ENCODE measurements at places on chromosomes 12 and 14. TPM values are rescaled to one million over a fixed set of nuclear protein-coding genes. Genes with fewer than 3 reads are reported as not detected.
A peak's percentile ranks its signal among the peaks of the same experiment; 100 is the strongest.

Gene SERPINA1
- total RNA-seq, result 2.3 TPM

Gene NGB
- 2.7 TPM for total RNA-seq

Gene ALX1
- total RNA-seq, result not detected

Gene RILPL2
- 5.4 TPM for total RNA-seq

Gene RHOF
- 7.0 TPM for total RNA-seq

Gene ANHX
- total RNA-seq, result not detected

Gene INSM2
- not detected for total RNA-seq

Gene KLRF2
- total RNA-seq, result not detected

Gene SGPP1
- total RNA-seq, result 19.9 TPM

DNA sequence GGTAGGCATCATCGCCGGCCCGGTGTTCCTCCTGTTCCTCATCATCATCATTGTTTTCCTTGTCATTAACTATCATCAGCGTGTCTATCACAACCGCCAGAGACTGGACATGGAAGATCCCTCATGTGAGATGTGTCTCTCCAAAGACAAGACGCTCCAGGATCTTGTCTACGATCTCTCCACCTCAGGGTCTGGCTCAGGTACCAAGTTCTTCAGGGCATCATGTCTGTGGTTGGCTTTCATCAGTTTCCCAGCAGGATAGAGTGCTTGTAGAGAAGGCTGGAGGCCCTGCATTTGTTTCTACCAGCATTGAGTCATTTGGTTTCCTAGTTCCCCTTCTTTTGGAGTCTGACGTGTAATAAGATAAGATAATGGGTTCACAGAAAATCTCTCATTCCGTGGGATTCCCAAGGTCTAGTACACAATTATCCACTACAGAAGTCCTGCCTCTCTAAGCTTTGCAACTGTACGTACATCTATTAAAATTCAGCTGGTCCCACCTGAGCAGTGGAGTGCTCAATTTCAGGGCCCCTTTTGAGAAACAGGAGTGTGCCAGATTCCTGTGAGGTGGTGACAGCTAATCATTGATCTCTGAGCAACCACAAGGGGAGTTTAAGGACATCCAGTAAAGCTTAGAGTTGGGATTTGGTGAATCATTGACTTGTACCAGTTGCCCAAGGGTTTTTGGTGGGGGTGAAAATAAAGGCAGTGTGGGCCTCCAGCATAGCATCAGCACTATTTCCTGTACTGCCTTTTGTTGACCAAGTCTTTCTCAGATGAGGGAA lies 25.1 kb downstream of the ACVR1B start:
- DNase-seq, result no peak
- H3K27me3 ChIP-seq, result no peaks in the 10 kb centered on the region
- no peak overlapping the region for H3K27ac ChIP-seq
- H3K4me1 ChIP-seq, result peaks cover 33% of the 10 kb centered on the region
- H3K36me3 ChIP-seq, result peaks cover 49% of the 10 kb centered on the region

DNA sequence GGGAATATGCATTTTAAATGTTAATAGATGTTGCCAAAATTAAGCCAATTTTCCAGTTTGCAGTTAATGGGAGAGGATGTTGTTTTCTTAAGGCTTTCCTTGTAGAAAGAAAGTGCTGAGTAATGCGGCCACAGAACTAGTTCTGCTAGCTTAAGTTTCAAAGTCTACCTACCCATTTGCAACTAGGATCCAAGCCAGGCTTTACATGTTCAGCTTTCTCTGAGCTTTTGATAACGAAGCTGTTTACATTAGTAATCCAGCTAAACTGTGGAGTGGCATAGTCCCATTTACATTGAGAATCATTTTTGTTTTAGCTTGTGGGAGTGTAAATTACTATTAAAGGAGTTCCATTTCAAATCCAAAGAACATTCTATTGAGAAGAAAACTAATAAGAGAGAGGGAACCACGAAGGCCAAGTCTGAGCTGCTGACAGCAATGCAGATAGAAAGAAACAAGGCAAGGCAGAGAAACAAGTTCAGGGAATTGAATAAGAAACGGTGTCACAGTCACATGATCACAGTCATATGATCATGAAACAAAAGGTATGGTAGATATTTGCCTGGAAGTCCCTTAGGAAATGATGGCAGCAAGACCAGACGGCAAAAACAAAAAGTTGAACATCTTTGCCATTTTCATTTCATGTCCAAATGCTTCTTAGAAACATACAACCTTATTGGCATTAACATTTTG lies 274.9 kb downstream of the PAWR start:
- no peaks in the 10 kb centered on the region for H3K27me3 ChIP-seq
- no peak for DNase-seq
- H3K4me1 ChIP-seq, result peaks cover 13% of the 10 kb centered on the region
- H3K36me3 ChIP-seq, result no peaks in the 10 kb centered on the region
- H3K4me3 ChIP-seq, result no peak overlapping the region

- H3K4me3 ChIP-seq, result no peak overlapping the region
- no peaks in the 10 kb centered on the region for H3K36me3 ChIP-seq
- no peaks in the 10 kb centered on the region for H3K27me3 ChIP-seq
- H3K4me1 ChIP-seq, result no peaks in the 10 kb centered on the region
- no peak for DNase-seq
Observed at GRCh38 chr12:20704860-20705259, 9.7 kb downstream of the SLCO1C1 start.

- H3K36me3 ChIP-seq, result no peaks in the 10 kb centered on the region
- peak overlapping the region; percentile 63 for H3K27ac ChIP-seq
Observed at GRCh38 chr12:89162589-89163261, 189.6 kb downstream of the DUSP6 start.

- no peak for DNase-seq
- no peaks in the 10 kb centered on the region for H3K27me3 ChIP-seq
- peaks cover 24% of the 10 kb centered on the region for H3K4me1 ChIP-seq
- no peaks in the 10 kb centered on the region for H3K36me3 ChIP-seq
Observed at GRCh38 chr14:93747102-93747501, 41.2 kb downstream of the PRIMA1 start.

- H3K4me3 ChIP-seq, result no peak overlapping the region
- no peaks in the 10 kb centered on the region for H3K36me3 ChIP-seq
- no peaks in the 10 kb centered on the region for H3K27me3 ChIP-seq
- H3K27ac ChIP-seq, result no peak overlapping the region
- no peak for DNase-seq
- peaks cover 33% of the 10 kb centered on the region for H3K4me1 ChIP-seq
Observed at GRCh38 chr14:22509751-22510300, 79.2 kb downstream of the DAD1 start.

GRCh38 chr12:68336889-68337303 lies 4.7 kb upstream of the MDM1 start:
- no peaks in the 10 kb centered on the region for H3K36me3 ChIP-seq
- H3K4me1 ChIP-seq, result peaks cover 61% of the 10 kb centered on the region

- H3K4me3 ChIP-seq, result no peak overlapping the region
- DNase-seq, result no peak
- H3K27me3 ChIP-seq, result no peaks in the 10 kb centered on the region
Observed at GRCh38 chr12:121873216-121873569, 14.5 kb upstream of the HPD start.

GRCh38 chr12:53205747-53206419 lies 1.2 kb downstream of the ITGB7 start:
- no peak overlapping the region for H3K4me3 ChIP-seq
- H3K27me3 ChIP-seq, result no peaks in the 10 kb centered on the region
- H3K4me1 ChIP-seq, result peaks cover 16% of the 10 kb centered on the region
- H3K36me3 ChIP-seq, result peaks cover 13% of the 10 kb centered on the region
- H3K27ac ChIP-seq, result no peak overlapping the region
- DNase-seq, result no peak

DNA sequence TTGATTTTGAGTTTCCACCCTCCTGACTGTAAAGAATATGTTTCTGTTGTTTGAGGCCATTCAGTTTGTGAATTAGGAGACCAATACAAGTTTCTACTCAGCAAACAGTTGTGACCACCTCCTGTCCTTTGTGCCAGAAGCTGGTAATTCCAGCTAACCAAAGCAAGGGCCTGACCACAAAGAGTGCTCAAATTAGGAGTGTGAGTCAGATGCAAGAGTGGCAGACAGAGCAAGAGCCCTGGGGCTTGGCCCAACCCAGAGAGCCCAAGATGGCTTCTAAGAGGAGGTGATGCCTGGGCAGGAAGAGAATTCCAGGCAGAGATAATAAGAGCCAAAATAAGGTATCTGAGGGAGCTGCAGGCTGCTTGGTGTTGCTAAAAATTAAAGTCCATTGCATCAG lies 77.7 kb upstream of the C14orf132 start:
- no peaks in the 10 kb centered on the region for H3K27me3 ChIP-seq
- H3K36me3 ChIP-seq, result no peaks in the 10 kb centered on the region
- DNase-seq, result no peak
- no peak overlapping the region for H3K4me3 ChIP-seq

GRCh38 chr12:112540021-112540420 lies 121.3 kb downstream of the PTPN11 start:
- H3K27ac ChIP-seq, result no peak overlapping the region
- H3K4me1 ChIP-seq, result no peaks in the 10 kb centered on the region
- H3K36me3 ChIP-seq, result no peaks in the 10 kb centered on the region

DNA sequence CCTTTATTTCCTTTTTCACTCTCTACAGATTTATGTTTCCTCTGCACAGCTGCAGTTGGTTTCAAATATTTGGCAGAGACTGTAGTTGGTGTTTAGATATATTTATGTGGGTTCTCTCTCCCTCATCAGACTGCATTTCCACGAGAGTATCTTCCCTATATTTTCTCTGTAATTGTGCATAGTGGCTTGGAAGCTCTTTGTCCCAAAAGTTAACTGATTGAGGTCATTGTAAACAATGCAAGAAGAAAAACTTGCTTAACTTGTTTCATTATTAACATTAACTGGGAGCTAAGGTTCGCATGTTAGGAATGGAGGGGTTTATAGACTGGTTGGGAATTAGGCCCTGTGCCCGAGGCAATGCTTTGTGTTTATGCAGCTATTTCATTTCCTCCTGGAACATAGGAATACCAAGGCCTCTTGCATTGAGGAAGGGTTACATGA lies 216.9 kb upstream of the HMGA2 start:
- H3K27ac ChIP-seq, result no peak overlapping the region
- no peak overlapping the region for H3K4me3 ChIP-seq
- no peaks in the 10 kb centered on the region for H3K27me3 ChIP-seq
- DNase-seq, result no peak
- no peaks in the 10 kb centered on the region for H3K36me3 ChIP-seq

GRCh38 chr12:106130474-106131113 lies 8.2 kb downstream of the NUAK1 start:
- H3K27me3 ChIP-seq, result no peaks in the 10 kb centered on the region
- H3K36me3 ChIP-seq, result no peaks in the 10 kb centered on the region
- H3K4me3 ChIP-seq, result no peak overlapping the region
- peaks cover 91% of the 10 kb centered on the region for H3K4me1 ChIP-seq

DNA sequence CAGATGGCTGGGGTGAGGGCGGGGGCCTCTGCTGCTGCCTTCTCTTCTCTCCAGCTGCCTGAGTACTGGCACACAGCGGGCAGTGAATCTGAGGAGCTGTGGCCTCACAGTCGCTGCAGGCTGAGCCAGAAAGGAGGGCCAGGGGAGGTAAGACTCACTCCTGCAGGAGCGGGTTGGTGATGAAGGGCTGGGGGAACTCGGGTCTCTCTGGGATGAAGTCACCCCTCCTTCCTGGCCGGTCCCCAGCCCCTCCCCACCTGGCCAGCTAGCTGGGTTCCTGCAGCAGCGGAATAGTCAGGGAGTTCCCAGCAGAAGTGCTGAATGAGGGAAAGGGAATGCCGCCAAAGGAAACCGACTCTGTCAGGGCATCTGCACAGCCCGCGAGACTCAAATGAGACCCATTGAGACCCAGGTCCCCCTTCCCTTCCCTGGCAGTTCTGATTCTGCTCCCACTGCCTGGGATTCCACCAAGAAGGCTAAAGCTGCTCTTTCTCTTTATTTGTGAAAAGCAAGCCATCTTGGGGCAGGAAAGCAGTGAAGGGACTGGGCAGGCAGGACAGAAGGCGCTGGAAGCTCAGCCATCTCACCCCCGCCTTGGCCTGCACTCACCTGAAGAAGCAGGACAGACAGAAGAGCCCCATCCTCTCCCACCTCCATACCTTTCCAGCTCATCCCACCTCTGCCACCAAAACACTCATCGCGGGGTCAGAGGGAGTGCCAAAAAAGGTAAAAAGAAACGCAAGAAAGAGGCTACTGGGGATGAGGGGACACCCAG lies 5.3 kb downstream of the NGB start:
- peaks cover 2% of the 10 kb centered on the region for H3K4me1 ChIP-seq
- no peak overlapping the region for H3K4me3 ChIP-seq
- no peak overlapping the region for H3K27ac ChIP-seq
- DNase-seq, result no peak
- peaks cover 11% of the 10 kb centered on the region for H3K27me3 ChIP-seq
- no peaks in the 10 kb centered on the region for H3K36me3 ChIP-seq

- H3K4me3 ChIP-seq, result no peak overlapping the region
- no peaks in the 10 kb centered on the region for H3K27me3 ChIP-seq
- no peaks in the 10 kb centered on the region for H3K4me1 ChIP-seq
Observed at GRCh38 chr12:13128291-13128965, 25.0 kb upstream of the GSG1 start.

GRCh38 chr14:24710403-24711112 lies 76.6 kb upstream of the GZMB start:
- no peak overlapping the region for H3K27ac ChIP-seq
- no peaks in the 10 kb centered on the region for H3K27me3 ChIP-seq
- H3K36me3 ChIP-seq, result no peaks in the 10 kb centered on the region
- DNase-seq, result peak; percentile 90
- H3K4me1 ChIP-seq, result no peaks in the 10 kb centered on the region

DNA sequence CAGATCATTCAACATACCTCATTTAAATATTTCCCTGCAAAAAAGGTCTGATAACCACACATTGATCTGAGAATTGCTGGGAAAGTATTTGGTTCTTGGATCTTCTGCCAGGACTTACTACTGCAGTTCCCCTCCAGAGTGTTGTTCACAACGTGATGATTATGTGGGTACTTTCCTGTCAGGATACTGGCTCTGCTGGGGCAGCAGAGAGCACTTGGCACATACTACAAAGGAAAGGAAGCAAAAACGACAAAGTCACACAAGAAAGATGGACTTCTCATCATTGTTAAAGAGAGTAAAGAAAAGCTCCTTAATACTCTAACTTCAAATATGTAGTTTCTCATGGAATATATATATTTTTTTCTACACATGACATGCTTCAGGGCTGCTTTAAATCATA lies 11.5 kb downstream of the GNS start:
- DNase-seq, result no peak

GRCh38 chr14:101815994-101816393 lies 54.5 kb downstream of the PPP2R5C start:
- H3K4me3 ChIP-seq, result no peak overlapping the region
- peaks cover 62% of the 10 kb centered on the region for H3K4me1 ChIP-seq
- no peak for DNase-seq
- H3K27ac ChIP-seq, result no peak overlapping the region
- no peaks in the 10 kb centered on the region for H3K36me3 ChIP-seq

GRCh38 chr14:31362746-31363145 lies 57.6 kb downstream of the HEATR5A start:
- peaks cover 77% of the 10 kb centered on the region for H3K36me3 ChIP-seq
- no peaks in the 10 kb centered on the region for H3K4me1 ChIP-seq
- no peak overlapping the region for H3K4me3 ChIP-seq
- no peak overlapping the region for H3K27ac ChIP-seq
